ENCODE measurements at places on chromosomes 3 and 15.

- DNase-seq: no peak
Measured at GRCh38 chr3:171339598-171339997, 120.6 kb downstream of the TNIK start.

DNA sequence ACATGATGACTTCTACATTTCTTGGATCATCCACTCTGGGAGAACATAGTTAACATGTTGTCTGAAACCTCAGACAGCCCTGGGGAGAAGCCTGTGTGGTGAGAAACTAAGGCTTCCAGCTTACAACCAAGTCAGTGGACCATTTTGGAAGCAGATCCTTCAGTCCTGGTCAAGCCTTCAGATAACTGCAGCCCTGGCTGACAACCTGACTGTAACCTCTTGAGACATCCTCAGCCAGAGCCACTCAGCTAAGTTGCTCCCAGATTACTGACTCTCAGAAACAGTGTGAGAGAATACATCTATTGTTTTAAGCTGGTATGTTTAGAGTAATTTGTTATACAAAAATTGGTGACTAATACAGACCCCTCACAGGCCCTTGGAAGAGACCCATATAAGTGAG lies 50.9 kb upstream of the KPNA4 start:
- DNase-seq: no peak

DNA sequence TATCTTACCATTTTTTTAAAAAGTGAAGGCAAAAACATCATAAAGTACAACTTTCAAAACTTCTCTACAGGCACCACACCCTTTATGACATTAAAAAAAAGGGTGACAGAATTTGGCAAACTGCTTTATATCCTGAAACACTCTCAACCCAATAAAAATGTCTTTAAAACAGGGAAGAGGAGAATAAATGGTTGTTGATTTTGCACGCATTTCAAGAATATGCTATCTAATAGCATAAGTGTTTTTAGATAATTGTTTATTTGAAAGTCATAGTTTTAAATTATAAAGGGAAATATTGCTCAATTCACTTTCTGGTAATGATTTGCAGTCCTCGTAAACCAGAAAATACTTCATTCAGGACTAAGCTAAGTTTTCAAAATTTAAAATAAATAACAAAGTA lies 1.7 kb upstream of the PCOLCE2 start:
- no peak for DNase-seq

GRCh38 chr3:36678216-36679013 lies 85.9 kb downstream of the DCLK3 start:
- DNase-seq: no peak

- no peak for DNase-seq
Measured at GRCh38 chr15:29589416-29589815, 232.9 kb downstream of the TJP1 start.

DNA sequence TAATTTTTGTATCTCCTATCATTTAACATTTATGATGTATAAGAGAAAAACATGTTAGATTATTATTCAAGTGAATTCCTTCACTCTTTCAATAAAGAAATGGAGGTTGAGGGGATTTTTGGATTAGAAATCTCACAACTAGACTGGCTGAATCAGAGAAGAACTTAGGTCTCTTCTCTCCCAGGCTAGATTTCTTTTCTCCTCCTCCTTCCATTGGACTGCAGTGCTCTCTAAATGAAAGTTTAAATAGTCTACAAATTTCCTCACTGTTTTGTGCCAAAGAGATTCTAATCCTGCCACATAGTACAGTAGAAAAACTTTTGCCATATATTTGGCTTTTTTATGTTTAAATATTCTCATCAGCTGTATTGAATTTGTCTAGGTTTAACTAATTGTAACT lies 65.8 kb downstream of the ECT2 start:
- no peak for DNase-seq

DNA sequence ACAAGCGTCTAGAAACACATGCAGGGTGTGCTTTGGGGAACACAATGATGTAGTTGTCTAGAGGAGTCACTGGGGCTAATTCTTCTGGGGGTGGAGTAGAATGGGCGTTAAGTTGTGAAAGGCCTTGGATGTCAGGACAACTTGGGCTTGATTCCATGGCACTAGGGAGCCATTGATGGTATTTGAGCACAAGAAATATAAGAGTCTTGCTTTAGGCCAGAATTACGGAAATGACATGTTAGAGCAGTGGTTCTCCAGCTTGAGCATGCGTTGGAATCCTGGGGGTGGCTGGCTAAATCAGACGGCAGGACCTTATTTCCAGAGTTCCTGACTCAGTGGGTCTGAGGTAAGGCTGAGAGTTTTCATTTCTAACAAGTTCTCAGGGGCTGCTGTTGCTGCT lies 29.2 kb upstream of the SMAD6 start:
- DNase-seq: no peak

GRCh38 chr3:114671741-114672510 lies 378.1 kb downstream of the TIGIT start:
- no peak for DNase-seq

All from stimulated activated CD8-positive, alpha-beta memory T cell treated with anti-CD3 and anti-CD28 coated beads, Interleukin-2, amount 100 ng/mL, for 1 hour (primary cell).